ENCODE measurements at places on chromosomes 1 and 21.

- DNase-seq: peak; percentile 10
These were observed 275.5 kb upstream of the FMN2 start for GRCh38 chr1:239816081-239816782.

- no peak for DNase-seq
These were observed 37.5 kb downstream of the KCNQ4 start for GRCh38 chr1:40820911-40821693.

GRCh38 chr21:42032968-42033367, 22.8 kb upstream of the ZBTB21 start:
- DNase-seq: no peak

GRCh38 chr21:28548291-28548690, 444.4 kb downstream of the LTN1 start:
- no peak for DNase-seq

GRCh38 chr1:27596261-27596660, 7.7 kb downstream of the AHDC1 start:
- no peak for DNase-seq

DNA sequence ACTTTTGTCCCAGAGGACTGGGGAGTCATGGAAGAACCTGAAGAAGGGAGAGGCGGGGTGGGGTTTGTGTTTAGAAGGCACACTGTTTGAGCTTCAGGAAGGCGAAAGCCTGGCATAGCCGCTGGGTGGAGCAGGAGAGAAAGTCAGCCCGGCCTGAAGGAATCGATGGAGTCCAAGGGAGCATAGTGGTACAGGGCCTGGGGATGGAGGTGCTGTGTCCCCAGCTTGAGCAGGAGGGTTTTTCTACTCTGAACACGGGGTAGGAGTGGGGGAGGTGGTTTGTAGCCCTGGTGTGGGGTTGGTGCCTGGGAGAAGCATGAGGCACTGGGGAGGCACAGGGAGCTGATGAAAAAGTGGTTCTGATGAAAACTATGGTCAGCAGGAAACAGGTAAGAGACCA, 4.7 kb upstream of the CCDC24 start:
- DNase-seq: no peak

DNA sequence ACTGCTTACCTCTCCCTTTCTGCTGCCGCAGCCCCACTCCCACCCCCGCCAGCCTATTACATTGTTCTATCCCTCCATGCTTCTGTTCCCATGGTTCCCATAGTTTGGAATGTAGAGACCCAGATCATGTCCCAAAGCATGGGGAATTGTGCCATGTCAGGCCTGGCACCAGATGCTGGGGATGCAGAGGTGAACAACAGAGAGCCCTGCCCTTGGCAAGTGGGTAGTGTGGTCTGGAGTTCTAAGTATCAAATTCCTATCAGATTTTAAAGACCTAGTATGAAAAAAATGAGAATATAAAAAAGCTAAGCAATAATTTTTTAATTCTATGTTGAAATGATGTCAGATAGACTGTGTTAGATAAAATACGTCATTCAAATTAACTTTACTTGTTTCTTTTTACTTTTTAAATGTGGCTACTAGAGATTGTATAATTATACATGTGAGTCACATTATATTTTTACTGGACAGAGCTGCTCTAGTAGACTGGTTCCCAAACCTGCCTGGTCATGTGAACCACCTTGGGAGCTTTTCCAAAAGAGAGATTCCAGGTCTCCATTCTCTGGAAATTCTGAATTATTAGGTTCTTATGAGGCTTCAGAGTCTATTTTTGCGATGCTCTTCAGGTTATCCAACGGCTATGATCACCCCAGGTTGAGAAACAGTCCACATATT, 113.0 kb upstream of the DAB1 start:
- no peak for DNase-seq

GRCh38 chr1:979744-980072, 2.2 kb downstream of the PERM1 start:
- DNase-seq: no peak

DNA sequence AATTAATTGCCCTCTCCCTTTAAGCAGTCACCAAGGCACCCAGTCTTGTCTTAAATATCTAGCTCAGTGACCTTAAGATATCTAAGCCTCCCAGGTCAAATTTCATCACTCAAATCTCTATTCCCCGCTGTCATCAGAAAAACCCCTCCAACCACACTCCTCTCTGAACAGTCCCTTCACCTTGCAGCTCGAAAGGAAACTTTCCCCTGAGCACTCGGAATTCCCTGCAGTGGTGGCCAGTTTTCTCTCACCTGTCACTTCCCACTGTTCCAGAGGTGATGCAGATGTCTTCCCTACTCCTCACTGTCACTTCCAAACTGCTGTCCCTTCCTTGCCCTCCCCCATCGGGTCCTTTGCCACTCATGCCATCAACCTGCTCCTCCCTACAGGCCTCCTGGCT, 15.3 kb upstream of the SSX2IP start:
- DNase-seq: no peak

Measured in amniotic stem cell (primary cell).